ENCODE measurements at places on chromosomes 6 and 20.
A peak's percentile ranks its signal among the peaks of the same experiment; 100 is the strongest.

- DNase-seq = peak; percentile 38
These were observed 18.7 kb downstream of the IL20RA start for GRCh38 chr6:137025786-137026730.

- DNase-seq = peak; percentile 46
These were observed 291.0 kb downstream of the ZFAND3 start for GRCh38 chr6:38110481-38110971.

GRCh38 chr6:65199121-65199520 is 507.9 kb downstream of the EYS start:
- no peak for DNase-seq

DNA sequence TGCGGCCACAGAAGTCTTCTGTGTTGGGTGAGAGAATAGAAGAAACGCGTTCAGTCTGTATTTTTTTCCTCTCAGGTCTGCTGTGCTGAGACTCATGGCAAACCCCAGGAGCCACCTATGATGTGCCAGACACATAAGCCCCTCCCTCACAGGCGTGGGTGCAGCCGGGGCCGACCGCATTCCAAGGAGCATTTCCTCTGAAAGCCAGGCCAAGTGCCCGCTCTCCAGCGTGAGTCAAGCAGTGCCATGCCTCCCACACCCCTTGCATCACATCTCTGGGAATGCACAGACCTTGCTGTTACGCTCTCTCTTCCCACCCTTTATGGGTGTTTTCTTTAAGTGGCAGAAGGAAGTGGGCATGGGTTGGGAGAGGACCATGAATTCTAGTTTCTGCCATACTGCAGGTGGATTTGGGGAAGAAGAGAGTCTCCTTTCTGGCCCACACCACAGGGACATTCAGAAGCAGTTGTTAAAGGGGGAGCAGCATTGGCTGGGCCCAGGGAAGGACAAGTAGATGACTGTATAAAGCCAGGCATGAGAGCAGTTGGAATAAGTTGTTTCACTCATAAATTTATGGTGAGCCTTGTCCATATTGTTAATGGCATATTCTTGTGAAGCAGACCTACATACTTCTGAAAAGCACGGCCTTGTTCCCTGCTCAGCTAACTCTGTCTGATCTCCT is 37.1 kb upstream of the TFAP2A start:
- peak; percentile 25 for DNase-seq

GRCh38 chr20:17896771-17897369 is 71.7 kb downstream of the SNX5 start:
- DNase-seq = no peak

- DNase-seq = no peak
These were observed 5.4 kb downstream of the CCN5 start for GRCh38 chr20:44720621-44720996.

GRCh38 chr20:23090147-23090546 is 4.0 kb upstream of the CD93 start:
- DNase-seq = no peak

DNA sequence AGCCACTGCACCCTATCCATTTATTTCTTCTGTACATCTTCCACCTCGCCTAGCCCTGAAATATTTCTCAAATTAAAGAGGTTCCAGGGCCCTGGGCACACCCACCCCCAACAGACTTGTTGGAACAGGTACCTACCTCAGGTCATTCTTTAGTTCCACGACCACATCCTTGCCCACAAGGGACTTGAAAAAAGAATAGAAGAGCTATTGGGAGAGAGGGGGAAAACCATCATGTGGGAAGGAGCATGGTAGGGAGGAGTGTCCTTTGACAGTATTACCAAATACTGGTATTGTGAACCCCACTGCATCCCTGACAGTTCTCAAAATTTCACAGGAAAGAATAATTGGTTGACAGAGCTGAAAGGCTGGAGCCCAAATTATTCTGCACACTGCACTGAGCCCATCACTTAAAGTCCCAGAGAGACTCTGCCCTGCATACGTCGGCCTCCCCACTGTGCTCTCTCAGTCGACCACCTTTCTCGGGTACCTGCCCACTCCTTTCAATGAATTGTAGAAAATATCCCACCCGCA is 762 bp downstream of the LSM2 start:
- no peak for DNase-seq

DNA sequence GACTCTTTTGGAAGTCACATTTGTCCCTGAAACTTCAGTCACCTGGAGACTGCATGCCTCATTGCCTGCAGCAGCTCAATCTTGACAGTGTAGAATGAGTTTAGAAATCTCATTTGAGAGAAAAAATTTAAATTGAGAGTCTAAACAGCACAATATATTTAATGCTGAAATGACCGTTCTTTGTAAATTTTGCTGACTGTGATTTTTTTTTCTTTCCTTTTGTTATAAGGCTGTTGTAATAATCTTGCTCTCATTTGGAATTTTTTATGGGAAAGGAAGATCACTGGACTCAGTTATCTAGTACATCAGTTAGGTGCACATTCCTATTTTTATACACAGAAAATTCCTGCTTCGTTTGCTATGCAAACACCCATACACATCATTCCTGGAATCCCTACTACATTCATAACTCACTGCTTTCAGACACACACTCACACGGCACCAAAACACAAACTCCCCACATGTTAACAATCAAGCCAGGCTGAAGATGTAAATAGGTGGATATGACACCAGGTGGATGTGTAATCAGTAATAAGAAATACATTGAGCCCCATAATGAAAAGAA is 43.8 kb downstream of the PTCHD4 start:
- peak; percentile 86 for DNase-seq

GRCh38 chr20:19875376-19876221 is 117.5 kb downstream of the RIN2 start:
- no peak for DNase-seq

- no peak for DNase-seq
These were observed 16.4 kb downstream of the PIGT start for GRCh38 chr20:45432294-45432693.

DNA sequence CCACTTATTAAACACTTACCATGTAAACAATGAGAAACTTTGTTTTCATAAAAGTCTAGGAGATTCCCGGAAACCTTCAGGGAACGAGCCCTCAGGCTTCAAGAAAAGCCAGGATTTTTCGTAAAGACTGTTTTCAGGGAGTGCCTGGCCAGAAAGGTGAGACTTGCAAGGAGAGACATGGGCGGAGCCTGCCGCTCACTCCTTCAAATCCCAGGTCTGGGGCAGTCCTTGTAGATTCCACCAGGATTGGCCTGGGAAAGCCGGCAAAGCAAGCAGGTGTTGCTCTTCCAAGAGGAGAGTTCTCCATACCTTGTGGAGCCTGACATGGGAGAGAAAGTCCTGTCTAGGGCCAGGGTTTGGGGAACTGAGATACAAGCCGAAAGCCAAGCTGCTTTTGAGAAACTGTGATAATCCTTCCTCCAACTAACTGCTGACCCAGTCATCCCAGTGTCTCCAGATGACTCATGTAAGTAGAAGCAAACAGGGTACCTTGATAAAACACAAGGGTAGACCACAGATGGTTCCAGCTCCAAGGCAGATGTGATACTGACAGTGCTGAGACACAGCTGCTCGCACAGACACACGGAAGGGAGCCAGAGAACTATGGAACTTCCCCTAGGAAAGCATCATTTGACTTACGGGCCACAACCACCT is 69.4 kb upstream of the NAA20 start:
- DNase-seq = peak; percentile 72

GRCh38 chr6:35161266-35161665 is 20.1 kb upstream of the TCP11 start:
- DNase-seq = no peak

DNA sequence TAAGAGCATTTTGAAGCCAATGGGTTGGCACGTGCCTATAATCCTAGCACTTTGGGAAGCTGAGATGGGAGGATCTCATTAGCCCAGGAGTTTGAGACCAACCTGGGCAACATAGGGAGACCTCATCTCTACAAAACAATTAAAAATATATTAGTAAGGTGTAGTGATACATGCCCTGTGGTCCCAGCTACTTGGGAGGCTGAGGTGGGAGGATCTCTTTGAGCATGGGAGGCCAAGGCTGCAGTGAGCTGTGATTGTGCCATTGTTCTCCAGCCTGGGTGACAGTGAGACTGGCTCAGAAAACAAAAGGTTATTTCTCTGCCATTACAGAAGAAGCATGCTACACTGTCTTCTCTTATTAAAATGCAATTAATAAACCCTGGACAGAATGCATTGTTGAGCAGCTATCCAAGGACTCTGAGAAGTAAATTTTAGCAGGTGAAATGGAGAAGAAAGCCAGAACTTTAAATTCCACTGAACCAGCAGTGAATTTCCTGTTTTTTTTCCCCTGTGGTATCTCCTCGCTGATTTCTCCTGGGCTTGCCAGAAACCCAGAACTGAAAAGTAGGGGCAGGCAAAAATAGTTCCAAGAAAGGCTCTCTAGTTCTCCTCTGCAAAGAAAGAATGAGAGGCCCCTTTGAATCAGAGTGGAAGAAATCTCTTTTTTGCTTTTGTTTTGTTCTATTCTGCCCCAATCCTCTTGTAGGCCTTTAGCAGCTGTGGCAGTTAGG is 8.4 kb downstream of the AMD1 start:
- no peak for DNase-seq

GRCh38 chr20:12064540-12064939 is 146.8 kb downstream of the BTBD3 start:
- no peak for DNase-seq

GRCh38 chr20:6053776-6054688 is at the start of gene LRRN4:
LRRN4 (minus strand) TSS chr20:6054060; CDS start chr20:6052799, 1,261 bp downstream.
- no peak for DNase-seq

DNA sequence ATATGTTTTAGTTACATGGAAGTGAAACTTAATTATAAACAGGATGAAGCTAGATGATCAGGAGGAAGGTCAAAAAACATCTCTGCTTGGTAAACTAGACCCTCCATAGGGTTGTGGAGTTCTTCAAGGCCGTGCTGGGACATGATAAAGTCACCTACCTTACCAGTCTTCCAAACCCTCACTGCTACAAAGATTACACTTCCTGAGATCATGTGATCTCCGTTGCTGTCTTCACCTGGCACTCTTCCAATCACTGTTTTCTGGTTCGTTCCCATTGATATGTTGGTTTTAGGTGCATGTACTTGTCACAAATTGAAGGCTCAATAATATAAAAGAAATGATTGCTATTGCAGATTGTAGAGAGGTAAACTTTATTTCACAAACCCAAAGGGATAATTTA is 161.5 kb upstream of the MAN1A1 start:
- DNase-seq = no peak

GRCh38 chr6:10557913-10558312 is 36.8 kb downstream of the GCNT2 start:
- DNase-seq = no peak

- no peak for DNase-seq
These were observed 5.1 kb downstream of the THBS2 start for GRCh38 chr6:169248521-169248971.

GRCh38 chr20:46931699-46932098 is 37.1 kb downstream of the EYA2 start:
- no peak for DNase-seq

GRCh38 chr20:60872224-60872623 is 379.8 kb upstream of the CDH4 start:
- no peak for DNase-seq

DNA sequence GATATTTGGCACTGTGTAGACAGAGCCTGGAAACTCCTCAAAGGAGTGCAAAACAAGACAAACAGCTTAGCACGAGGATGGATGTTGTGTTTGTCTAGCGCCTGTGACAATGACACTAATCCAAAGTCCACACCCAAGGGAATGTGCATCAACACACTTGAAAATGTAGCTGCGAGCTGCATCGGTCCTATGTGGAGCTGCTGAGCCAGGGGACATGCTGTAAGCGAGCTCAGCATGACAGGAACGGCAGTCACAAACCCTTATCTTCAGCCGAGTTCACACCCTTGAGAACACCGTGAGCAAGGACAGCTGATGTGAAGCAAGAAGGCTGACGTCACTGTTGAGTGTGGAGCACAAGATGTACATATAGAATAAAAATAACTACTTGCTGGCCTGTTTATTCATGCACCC is 684.3 kb downstream of the QKI start:
- peak; percentile 89 for DNase-seq

- no peak for DNase-seq
These were observed 139.4 kb downstream of the UST start for GRCh38 chr6:148885925-148886845.

- DNase-seq = no peak
These were observed 19.2 kb downstream of the ADRM1 start for GRCh38 chr20:62321975-62322374.

DNA sequence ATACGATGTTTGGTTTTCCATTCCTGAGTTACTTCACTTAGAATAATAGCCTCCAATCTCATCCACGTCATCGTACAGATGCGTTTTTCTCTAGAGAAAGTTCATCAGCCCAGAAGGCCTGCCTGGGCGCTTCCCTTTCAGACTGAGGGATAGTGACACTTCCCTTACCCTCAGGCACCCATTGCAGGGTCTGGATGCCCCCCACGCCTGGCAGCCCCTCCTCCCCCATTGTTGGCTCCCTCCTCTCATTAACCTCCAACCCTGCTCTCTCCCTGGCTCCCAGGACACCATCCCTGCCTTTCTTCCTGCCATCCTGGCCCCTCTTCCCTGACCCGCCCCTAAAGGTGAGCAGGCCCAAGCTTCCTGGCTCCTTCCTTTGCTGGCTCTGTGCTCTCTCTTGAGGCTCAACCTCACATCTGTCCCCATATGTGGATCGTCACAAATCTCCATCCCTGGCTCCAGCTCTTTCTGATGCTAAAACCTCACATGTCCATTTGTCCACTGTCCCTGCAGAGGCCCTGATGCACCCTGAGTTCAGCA is 145.2 kb downstream of the SYCP2 start:
- no peak for DNase-seq

- DNase-seq = no peak
These were observed 34.6 kb upstream of the TMEM244 start for GRCh38 chr6:129895692-129896091.

DNA sequence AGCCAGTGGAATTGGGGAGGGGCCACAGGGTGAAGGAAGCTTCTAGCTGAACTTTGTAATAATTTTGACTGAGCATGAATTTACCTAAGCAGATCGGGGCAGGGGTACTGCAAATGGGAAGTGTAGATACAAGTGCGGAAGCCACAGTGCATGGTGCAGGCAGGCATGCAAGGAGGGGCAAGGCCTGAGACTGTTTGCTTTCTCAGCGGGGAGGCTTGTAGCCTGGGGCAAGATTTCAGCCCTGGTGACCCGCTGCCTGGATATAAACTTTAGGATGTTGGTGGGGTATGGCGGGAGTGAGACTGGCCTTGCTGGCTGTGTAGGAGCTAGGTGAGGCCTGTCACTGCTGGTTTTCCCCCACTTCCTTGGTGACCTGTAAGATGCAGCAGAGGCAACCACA is 266.4 kb upstream of the PREP start:
- DNase-seq = no peak

GRCh38 chr20:61940491-61940890 is 125.2 kb downstream of the TAF4 start:
- no peak for DNase-seq

- DNase-seq = no peak
These were observed 241.9 kb downstream of the EPHA7 start for GRCh38 chr6:93177438-93177837.

- peak; percentile 34 for DNase-seq
These were observed 36.4 kb downstream of the RRBP1 start for GRCh38 chr20:17645546-17646208.

DNA sequence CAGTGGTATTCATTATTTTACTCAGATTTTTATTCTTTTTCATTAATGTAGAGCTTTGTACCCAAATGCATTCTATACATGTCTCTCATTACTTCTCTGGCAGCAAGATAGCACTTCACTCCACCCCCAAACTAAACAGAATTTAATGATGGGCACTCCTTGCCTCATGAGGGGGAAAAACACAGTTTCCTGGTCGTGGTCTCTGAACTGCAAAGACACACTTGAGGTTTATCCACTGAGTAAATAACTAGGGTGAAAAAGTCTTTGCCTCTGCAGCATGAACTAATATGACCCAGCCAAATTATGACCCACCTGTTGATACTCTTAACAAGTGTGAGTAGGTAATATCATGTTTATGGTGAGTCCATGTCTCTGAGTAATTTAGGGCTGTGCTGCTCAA is 785.2 kb upstream of the FLRT3 start:
- DNase-seq = no peak

Measured in trophoblast cell (in vitro differentiated cells and primary cell).